Mesenchymal stem cell (in vitro differentiated cells and primary cell): ENCODE measurements at places on chromosomes 2 and 18.

DNA sequence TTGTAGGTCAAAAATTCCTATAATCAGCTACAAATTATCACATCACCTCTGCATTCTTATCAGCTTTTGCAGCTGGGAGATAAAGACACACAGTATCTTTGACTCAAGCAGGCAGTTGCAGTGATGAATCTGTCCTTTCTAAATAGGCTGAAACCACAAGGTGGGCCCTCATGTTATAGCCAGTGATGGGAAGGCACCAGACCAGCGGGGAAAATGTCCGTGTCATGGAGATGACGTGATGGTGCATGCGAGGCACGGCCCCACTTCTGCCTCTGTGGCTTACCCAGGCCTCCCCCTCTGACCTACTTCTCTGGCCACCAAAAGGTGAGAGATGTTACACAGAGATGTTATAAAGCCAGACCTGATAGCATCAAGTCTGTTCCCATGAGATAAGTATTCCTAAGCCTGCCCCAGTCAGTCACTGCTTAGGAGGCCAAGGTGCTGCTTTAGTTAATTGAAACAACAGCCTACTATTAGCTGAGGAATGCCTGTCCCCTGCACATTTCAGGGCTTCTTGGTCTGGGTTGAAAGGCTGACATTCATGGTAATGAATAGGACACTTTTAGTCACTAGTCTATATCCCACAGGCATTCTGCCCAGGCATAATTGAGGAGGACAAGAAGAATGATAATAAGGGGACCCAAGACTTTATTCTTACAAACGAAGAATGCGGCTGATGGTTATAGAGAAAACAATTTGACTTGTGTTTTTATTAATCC lies 327.9 kb downstream of the LPIN1 start:
- no peak for DNase-seq

DNA sequence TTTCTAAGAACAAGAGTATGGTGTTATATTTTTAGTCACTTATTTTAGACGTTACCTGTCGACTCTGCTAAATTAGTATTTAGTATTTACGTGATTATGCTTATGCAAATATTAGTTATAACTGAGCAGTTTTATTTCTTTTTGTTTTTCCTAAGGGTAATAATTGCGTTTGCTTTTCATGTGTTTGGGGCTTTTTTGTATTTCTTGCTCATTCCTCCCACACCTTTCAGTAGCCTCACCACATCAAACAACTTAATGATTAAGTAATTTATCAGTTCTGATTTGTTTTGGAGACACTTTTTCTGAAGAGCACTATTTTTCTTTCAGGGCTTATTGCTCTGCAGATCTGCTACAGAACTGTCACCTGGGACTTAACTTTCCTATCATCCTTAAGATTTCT lies 7.5 kb downstream of the SLC4A1AP start:
- DNase-seq: no peak

GRCh38 chr2:45649462-45649857 lies 2.0 kb upstream of the PRKCE start:
- peak; percentile 32 for DNase-seq

DNA sequence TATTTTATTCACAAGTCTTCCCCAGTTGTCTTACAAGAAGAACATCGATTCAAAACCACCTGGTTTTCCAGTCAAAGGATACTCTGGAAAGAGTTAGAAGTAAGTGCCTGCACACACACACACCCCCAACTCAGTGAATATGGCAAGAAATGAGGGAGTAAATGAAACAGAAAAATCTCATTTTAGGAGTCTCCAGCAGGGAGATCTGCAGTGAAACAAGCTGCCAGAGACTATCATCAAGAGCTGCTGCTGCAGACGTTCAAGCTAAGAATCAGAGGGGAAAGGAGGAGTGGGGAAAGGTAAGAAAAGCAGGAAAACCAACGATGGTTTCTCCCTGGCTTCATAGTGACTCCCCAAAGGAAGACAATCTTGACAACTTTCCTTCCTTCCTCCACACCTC lies 2.4 kb downstream of the ALK start:
- no peak for DNase-seq

DNA sequence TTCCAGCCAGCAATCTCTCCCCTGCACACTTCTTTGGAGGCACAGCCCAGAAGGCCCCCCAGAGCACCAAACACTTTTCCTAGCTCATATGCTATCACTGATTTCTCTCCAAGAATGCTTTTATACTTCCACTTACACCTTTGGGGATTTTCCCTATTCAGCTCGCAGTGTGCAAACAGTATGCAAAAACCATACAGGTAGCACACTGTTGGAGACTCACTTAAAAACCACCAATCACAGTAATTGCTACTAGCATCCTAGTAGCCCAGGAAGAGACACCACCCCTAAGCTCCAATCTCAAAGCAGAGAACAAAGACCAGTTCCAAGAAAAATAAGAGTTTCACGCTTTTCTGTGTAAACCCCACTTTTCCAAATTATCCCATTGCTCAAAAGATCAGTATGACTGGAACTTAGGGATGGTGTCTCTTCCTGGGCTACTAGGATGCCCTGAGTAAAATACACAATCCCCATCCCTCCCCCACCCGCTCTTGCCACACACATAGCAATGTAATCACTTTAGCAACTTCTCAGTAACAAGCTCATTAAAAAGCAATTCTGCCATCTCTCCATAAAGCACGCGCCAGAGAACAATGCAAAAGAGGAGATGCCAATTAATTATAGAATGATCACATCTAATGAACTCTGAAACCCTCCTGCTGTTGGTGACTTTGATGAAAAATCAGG lies 43.0 kb downstream of the KLF7 start:
- DNase-seq: no peak

DNA sequence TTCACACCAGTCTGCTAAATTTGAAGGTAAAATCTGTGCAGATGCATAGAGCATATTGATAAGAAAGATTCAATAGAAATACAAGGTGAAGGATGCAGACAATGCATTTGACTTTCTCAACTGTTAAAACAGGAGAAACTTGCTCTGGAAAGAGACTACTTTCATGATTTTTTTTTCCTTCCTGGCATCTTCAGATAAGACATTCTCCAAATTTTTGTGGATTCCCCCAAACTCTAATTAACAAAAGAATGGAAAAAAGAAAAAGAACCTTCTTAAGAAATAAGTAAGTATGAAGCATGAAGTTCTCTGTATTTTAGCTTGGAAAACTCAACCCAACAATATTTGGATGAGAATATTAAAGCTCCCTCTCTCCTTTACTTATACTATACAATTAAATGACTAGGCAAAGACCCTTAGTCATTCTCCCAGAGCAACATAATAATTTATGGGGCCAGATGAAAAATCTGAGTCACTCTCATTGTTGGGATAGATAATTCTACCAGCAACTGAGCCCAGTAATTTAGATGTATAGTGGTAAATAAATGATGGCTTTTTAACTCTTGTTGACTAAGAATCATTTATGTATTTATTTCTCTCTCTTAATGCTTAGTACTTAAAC lies 298.7 kb upstream of the COL3A1 start:
- peak; percentile 72 for DNase-seq

DNA sequence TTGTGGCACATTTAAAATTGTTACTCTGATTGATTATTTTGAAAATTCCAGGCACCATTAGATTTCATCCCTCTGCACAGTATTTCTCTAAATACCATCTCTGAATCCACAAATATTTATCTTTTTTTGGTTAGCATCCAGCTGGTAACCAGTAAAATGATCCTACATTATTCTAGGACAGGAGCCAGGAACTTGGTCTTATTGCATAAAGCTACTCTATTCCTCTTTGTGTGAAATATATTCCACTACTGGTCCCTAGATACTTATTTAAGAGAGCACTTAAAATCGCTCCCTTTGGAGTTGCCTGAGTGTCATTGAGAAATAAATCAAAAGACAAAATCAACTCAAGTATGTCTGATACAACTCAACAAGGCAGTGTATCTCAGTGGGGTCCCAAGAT lies 7.4 kb upstream of the MBOAT2 start:
- no peak for DNase-seq

GRCh38 chr2:239164335-239164871 lies 236.4 kb downstream of the HDAC4 start:
- DNase-seq: no peak

GRCh38 chr2:215664847-215665525 lies 229.1 kb upstream of the FN1 start:
- peak; percentile 94 for DNase-seq

DNA sequence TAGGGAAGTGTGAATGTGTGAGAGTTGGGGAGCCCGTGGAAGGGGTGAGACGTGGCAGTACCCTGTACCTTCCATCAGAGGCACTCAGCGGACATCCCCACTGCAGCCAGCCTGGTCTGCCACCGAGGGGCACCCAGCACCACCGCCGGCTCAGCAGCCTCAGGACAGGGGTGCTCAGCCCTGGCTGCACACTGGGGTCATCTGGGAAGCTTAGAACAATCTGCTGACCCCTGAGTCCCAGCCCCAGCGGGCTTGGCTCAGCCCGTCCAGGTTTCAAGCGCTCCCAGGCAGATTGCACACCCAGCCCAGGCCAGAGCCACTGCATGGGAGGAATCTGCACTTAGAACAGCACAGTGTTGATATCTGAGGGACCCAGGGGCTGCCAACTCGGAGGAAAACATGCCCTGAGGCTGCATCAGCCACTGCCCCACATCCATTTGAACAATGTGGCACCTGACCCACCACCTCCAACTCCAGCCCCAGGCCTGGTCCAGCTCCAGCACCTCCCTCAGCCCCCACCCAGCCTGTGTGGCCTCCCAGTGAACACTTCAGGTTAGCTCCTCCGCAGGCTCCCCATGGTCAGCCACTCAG lies 147.1 kb upstream of the OTOS start:
- no peak for DNase-seq

GRCh38 chr2:206657087-206657486 lies 14.8 kb downstream of the FAM237A start:
- no peak for DNase-seq

GRCh38 chr2:132977812-132978529 lies 308.0 kb upstream of the LYPD1 start:
- peak; percentile 15 for DNase-seq

DNA sequence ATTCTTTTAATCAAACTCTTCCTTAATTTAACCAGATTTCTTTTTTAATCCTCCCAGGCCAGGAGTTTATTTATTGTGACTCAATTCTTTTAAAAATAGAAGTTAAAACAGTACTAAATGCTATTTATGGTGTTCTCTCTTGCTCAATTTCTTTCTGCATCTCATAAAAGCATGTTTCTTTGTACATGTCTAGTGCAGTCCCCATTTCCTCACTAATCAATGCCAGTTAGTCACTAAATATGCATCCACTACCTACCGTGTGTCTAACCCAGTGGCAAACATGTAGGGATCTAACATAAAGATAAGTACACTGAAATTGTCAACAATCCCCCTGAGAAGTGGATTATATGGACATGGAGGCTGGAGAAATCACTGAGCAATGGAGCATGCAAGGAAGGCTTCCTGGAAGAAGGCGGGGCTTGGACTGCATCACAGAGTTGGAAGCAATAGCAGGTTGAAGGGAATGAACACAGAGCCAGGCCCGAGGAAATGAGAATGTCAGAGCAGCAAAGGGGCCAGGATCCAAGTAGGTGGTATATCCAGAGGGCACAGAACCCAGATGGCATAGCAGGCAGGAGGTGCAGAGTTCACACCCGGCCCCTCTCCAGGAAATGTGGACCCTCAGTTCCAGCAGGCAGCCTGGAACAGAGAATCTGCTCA lies 105.3 kb upstream of the FOSL2 start:
- peak; percentile 59 for DNase-seq

DNA sequence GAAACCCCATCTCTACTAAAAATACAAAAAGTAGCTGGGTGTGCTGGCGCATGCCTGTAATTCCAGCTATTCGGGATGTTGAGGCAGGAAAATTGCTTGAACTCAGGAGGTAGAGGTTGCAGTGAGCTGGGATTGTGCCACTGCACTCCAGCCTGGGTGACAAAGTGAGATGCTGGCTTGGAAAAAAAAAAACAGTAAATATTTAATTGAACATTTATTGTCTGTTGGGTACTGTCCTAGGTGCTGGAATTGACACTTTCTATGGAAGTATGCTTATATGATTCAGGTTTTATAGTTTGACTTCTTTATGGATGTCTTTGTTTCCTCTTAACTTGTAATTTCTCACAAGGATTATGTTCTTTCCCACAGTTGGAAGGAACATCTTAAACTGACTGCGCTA lies 633.1 kb upstream of the SETBP1 start:
- no peak for DNase-seq

DNA sequence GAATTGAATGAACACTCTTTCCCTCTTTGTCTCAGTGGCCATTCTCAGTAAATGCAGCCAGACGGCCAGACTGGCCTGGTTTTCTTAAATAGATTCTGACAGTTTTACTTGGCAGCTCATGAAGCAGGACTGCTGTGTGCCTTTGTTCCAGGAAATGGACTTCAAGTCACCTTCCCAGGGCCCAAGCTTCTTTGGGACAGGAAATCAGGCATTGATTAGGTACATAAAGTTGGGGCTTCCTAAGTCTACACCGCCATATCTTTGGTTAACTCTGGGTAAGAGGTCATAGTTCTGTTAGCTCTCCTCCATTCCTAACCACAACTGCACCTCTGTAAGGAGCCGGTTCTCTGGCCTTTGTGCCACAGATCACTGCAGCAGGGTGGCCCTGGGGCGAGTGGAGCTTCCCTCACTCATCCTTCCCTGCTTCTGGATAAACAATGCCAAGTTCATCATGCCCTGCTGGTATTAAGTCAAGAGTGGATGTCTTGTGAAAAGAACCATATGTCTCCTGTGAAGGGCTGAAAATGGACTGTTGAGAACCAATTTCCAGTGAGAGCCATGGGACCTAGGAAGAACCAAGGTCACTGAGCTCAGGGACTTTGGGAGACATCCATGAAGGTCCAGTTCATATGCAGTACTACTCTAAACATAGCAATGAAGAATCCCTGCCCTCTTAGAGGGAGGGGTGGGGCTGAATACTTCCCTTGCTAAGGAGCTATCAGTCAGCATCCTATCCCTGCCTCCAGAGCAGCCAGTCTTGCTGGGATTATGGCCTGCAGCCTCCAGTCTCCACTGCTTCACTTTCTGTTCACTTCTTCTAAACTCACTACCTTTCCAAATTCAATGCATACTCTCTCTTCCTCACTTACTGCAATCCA lies 122.6 kb upstream of the XPO1 start:
- DNase-seq: peak; percentile 44

GRCh38 chr2:198371921-198372543 lies 567.6 kb downstream of the PLCL1 start:
- peak; percentile 6 for DNase-seq

DNA sequence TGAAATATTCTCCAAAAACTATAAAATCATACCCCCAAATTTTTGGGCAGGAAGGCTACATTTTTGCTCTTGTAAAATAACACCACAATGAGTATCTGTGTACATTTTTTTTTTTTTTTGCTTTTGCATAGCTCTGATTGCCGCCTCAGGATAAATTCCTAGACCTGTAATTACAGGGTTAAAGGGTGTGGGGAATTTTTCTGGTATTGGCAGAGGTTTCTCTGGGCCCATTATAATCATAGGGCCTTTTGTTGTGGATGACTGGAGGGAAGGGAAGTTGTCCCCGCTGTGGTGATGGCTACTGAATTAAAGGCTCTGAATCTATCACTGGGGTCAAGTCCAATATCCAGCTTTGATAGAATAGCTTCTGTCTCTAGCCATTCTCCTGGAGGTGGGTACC lies 26.6 kb downstream of the CCDC195 start:
- DNase-seq: no peak

GRCh38 chr2:140363131-140363530 lies 1582.9 kb upstream of the NXPH2 start:
- DNase-seq: no peak

DNA sequence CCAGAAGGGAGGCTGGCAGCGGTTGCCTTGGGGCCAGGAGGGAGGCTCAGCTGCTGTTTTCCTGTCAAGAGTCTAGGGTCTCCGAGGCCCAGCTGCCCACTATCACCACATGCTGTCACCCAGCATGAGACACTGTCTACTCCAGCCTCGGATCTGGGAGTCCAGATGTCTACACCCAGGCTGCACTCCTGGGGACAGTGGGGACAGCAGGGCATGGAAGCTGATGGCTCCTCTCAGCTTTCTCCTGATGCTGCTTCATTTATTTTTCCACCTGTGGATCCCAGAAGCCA lies 134.0 kb downstream of the PTGR3 start:
- no peak for DNase-seq
